ENCODE measurements at places on chromosomes 7 and 10.

GRCh38 chr10:131320860-131321604 is 9.5 kb upstream of the TCERG1L start:
- DNase-seq, result no peak

DNA sequence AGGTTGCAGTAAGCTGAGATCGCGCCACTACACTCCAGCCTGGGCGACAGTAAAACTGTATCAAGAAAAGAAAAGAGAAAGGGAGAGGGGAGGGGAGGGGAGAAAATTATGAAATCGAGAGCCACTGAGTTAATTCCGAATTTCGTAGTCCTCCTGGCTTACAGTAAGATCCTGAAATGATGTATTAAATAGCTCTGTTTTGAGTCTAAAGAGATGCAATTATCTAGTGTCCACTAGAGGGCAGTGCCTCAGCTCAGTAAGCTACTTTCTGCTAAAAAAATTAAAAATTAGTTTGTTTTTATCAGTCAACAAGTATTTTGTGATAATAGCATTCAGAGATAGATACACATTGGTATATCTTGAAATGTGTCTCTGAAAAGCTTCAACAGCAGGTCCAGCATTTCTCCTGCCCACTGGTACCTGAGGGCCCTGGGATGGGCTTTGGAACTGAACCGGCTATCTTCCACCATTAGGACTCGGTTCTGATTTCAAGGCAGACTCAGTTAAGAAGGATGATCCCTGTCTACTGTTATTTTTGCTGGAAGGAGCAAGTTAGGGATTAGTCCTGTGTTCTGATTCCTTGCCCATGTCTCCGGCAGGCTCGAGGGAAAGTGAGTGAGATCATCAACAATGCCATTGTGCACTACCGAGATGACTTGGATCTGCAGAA is 19.5 kb downstream of the TSPAN33 start:
- DNase-seq, result no peak

- no peak for DNase-seq
Measured at GRCh38 chr10:62528441-62528840, 154.3 kb downstream of the ZNF365 start.

DNA sequence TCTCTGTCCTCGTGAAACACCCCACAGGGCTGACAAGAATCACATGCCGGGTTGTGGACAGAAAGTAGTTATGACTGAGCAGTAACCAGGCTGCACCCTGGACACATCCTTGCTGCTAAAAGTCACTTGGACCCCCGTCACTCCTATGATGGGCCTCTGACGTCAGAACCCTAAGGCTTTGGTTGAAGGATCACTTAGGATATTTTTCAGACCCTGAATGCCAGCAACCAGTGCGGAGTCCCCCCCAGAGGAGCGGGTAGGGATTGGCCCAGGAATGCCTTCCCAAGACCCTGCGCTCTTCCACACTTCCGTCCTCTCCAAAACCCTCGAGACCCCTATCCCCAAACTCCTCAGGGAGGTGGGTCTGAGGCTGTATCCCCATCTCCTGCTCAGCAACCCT is 52.1 kb downstream of the CFAP46 start:
- no peak for DNase-seq

GRCh38 chr10:80463868-80464267 is 9.8 kb downstream of the TSPAN14 start:
- DNase-seq, result no peak

Measured in CD4-positive, alpha-beta T cell (primary cell).